ENCODE measurements at places on chromosomes 13 and 19.

DNA sequence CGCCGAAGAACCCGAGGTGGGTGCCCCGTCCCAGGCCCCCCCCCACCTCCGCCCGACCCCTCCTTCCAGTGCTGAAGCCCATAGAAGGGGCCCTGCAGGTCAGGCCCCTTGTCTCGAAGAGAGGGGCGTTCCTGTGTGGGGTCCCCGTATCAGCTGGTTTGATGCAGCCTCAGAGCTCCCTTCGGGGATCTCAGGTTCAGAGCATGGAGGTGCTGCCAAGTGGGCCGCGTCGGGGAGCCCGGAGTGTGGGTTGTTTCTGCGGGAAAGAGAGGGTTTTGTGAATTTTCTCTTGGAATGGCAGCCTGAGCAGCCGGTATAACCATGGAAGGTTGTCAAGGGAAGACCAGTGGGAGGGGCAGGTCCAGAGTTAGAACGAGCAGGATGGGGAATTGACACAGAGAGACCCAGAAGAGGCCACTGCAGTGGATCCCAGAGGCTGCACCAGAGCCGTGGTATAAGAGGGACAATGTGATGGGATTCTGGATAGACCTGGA, 384 bp downstream of the TRAPPC2B start:
- DNase-seq = no peak
- peaks cover 16% of the 10 kb centered on the region for H3K36me3 ChIP-seq
- peaks cover 11% of the 10 kb centered on the region for H3K4me1 ChIP-seq
- peak overlapping the region; percentile 99 for H3K27ac ChIP-seq
- no peaks in the 10 kb centered on the region for H3K27me3 ChIP-seq
- peak overlapping the region; percentile 92 for H3K4me3 ChIP-seq

DNA sequence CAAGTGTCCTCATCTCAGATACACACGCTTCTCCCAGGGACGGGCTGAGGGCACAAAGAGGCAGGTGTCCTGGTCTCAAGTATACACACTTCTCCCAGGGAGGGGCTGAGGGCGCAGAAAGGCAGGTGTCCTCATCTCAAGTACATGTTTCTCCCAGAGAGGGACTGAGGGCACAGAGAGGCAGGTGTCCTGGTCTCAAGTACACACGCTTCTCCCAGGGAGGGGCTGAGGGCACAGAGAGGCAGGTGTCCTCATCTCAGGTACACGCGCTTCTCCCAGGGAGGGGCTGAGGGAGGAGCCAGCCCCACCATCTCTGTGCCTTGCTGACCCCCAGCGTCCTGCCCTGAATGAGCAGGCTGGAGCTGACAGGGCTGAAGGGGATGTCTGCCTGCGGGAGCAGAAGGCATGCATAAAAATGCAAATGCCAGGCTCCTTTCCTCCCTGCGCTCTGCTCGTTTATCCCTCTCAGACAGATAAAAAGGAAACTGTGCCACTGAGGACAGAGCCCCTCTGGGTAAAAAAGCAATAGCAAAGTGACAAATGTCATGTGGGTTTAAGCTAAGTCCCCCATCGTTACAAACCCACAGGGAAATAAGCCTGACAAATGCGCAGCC, 96.1 kb upstream of the UQCRFS1 start:
- no peak for DNase-seq
- H3K27me3 ChIP-seq = peaks cover 64% of the 10 kb centered on the region
- no peaks in the 10 kb centered on the region for H3K36me3 ChIP-seq
- no peak overlapping the region for H3K27ac ChIP-seq
- H3K4me3 ChIP-seq = no peak overlapping the region

- H3K4me1 ChIP-seq = no peaks in the 10 kb centered on the region
- H3K27me3 ChIP-seq = peaks cover 61% of the 10 kb centered on the region
- H3K36me3 ChIP-seq = no peaks in the 10 kb centered on the region
- H3K27ac ChIP-seq = peak overlapping the region; percentile 62
- DNase-seq = no peak
- H3K4me3 ChIP-seq = no peak overlapping the region
These were observed 2.2 kb downstream of the FCER2 start for GRCh38 chr19:7699417-7700401.

DNA sequence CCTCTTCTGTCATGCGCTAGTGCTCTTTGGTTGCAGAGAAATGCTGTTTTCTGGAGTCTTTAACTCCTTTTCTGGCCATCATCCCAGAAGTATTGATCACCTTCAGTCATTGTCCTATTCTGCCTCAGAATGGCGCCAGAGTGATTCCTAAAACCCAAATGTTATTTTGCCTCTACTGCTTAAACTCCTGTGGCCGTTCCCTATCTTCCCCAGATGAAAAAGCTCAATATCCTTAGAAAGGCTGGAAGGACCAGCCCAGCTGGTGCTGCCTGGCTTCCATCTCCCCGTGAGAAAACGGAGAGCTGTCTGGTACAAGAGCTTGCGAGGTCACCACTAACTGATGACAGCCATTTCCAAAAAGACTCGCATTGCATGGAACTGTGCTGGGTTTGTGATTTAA, 179.1 kb downstream of the RBM26 start:
- H3K27me3 ChIP-seq = peaks cover 6% of the 10 kb centered on the region
- H3K4me3 ChIP-seq = no peak overlapping the region
- H3K4me1 ChIP-seq = peaks cover 4% of the 10 kb centered on the region
- H3K27ac ChIP-seq = no peak overlapping the region

- no peak for DNase-seq
- H3K36me3 ChIP-seq = peaks cover 2% of the 10 kb centered on the region
- peaks cover 6% of the 10 kb centered on the region for H3K4me1 ChIP-seq
- H3K4me3 ChIP-seq = no peak overlapping the region
These were observed 129.1 kb downstream of the TM9SF2 start for GRCh38 chr13:99630269-99630898.

DNA sequence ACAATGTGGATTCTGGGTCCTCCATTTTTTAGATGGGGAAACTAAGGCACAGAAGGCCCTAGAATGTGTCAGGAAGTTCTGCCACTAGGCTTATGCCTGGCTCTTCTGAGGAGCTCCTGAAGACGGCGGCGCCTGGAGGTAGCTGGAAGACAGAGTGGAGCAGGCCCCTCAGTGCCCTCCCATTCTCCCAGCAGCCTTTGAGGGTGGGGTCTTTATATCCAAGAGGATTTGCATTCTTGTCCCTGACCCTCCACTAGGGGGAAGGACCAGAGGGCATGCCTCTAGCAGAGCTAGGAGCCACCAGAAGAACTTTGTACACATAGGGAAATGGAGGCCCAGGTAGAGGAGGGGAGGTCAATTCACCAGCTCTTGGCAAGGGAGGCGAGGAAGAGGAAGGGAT, 9.4 kb downstream of the CELF5 start:
- H3K36me3 ChIP-seq = no peaks in the 10 kb centered on the region
- H3K27ac ChIP-seq = no peak overlapping the region
- peaks cover 24% of the 10 kb centered on the region for H3K27me3 ChIP-seq
- no peak overlapping the region for H3K4me3 ChIP-seq
- H3K4me1 ChIP-seq = no peaks in the 10 kb centered on the region

- H3K36me3 ChIP-seq = no peaks in the 10 kb centered on the region
- no peak for DNase-seq
- H3K27ac ChIP-seq = no peak overlapping the region
- H3K27me3 ChIP-seq = peaks cover 3% of the 10 kb centered on the region
- H3K4me3 ChIP-seq = no peak overlapping the region
These were observed 11.5 kb downstream of the FAM187B start for GRCh38 chr19:35216833-35217648.

DNA sequence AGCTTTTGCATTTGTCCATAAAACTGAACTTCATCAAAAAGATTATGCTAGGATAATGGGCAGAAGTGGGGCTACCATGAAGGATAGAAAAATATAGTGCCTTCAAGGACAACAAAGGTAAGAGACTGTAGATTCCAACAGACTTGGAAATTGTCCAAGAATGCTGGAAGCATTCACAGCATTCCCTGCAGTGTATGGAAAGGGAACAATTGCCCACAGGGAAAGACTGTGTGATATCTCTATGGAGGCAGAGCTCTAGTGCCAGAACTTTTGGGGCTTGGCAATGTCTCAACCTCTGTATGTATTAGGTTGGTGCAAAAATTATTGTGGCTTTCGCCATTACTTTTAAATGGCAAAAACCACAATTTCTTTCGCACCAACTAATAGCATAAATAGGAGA, 1598.8 kb upstream of the MIR17HG start:
- no peak for DNase-seq
- H3K27ac ChIP-seq = no peak overlapping the region
- H3K4me1 ChIP-seq = peaks cover 7% of the 10 kb centered on the region
- no peak overlapping the region for H3K4me3 ChIP-seq
- H3K36me3 ChIP-seq = no peaks in the 10 kb centered on the region

DNA sequence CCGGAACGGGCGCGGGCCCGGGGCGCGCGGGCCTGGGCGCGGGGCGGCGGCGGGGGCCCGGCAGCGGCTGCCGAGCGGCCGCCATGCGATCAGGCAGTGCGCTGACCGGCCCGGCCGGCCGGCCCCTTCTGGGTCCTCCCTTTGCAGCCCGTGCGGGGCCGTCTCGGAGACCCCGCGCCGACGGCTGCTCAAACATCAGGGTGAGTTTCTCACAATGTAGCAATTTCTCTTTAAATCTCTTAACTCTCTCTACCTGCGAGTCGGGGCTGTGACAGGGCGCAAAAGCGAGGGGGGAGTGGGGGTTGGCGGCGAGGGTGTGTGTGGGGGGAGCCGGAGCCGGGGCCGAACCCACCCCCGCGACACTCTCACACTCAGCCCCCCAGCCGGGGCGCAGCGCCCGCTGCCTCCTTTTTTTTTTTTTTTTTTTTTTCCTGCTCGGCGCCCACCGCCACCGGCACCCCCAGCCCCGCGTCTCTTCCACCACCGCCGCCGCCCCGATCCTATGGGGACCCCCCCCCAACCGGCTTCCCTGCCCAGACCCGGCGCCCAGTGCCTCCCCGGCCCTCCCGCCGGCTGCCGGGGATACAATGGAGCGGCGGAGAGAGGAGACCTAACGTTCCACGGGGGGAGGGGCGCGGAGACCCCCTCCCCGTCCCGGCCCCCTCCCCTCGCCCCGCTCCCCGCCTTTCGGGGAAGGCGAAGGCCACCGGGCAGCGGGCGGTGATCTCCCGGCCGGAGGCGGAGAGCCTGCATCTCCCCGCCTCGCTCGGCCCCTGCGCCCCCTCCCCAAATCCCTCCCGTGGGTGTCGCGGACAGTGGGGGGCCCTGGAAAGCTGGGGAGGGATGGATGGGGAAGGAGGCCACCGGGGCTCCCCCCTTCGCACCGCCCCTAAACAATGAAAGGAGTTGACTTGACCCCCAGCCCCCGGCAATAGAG, at the start of gene BICRA:
BICRA (plus strand) TSS at position 166 of the 937 bp plus-strand sequence. CDS start 64,441 bp downstream, outside the sequence.
- H3K27ac ChIP-seq = peak within 1 kb of the TSS; percentile 98
- H3K36me3 ChIP-seq = peaks cover 1% of the 10 kb centered on the region
- H3K4me3 ChIP-seq = peak within 1 kb of the TSS; percentile 91
- H3K27me3 ChIP-seq = no peaks in the 10 kb centered on the region
- peak; percentile 77 for DNase-seq

DNA sequence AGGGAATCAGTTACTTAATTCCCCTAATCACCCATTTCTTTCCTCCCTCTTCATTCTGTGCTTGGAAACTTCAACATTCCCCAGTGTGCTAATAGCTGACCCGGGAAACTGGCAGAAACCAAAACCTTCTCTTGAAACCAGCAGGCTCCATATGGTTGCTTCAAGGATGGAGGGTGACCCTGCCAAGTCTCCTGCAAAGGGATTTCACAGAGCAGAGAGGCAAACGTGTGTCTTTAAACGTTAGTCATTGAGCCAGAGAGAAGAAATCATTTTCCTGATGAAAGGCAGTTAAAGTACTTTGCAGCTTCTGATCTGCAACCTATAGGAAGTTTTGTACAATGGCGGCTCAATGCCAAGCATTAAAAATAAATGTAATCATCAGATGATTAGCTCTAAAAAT, 220.9 kb downstream of the POU4F1 start:
- H3K27ac ChIP-seq = no peak overlapping the region
- no peak overlapping the region for H3K4me3 ChIP-seq
- H3K27me3 ChIP-seq = peaks cover 2% of the 10 kb centered on the region

- H3K27me3 ChIP-seq = no peaks in the 10 kb centered on the region
- H3K4me3 ChIP-seq = no peak overlapping the region
- H3K4me1 ChIP-seq = peaks cover 3% of the 10 kb centered on the region
These were observed 17.1 kb downstream of the RCBTB2 start for GRCh38 chr13:48515732-48516131.

- H3K27me3 ChIP-seq = no peaks in the 10 kb centered on the region
- H3K27ac ChIP-seq = no peak overlapping the region
- no peak for DNase-seq
- peaks cover 4% of the 10 kb centered on the region for H3K4me1 ChIP-seq
These were observed 171.9 kb downstream of the TBC1D4 start for GRCh38 chr13:75309981-75310580.

GRCh38 chr19:2421581-2422306, 5.6 kb downstream of the TIMM13 start:
- no peaks in the 10 kb centered on the region for H3K27me3 ChIP-seq
- peaks cover 2% of the 10 kb centered on the region for H3K4me1 ChIP-seq
- H3K36me3 ChIP-seq = peaks cover 3% of the 10 kb centered on the region
- no peak for DNase-seq
- H3K4me3 ChIP-seq = no peak overlapping the region

- no peak for DNase-seq
- peaks cover 74% of the 10 kb centered on the region for H3K36me3 ChIP-seq
- H3K27me3 ChIP-seq = no peaks in the 10 kb centered on the region
- peak overlapping the region; percentile 77 for H3K27ac ChIP-seq
- H3K4me3 ChIP-seq = no peak overlapping the region
These were observed 32.5 kb downstream of the ZNF567 start for GRCh38 chr19:36719687-36720556.

DNA sequence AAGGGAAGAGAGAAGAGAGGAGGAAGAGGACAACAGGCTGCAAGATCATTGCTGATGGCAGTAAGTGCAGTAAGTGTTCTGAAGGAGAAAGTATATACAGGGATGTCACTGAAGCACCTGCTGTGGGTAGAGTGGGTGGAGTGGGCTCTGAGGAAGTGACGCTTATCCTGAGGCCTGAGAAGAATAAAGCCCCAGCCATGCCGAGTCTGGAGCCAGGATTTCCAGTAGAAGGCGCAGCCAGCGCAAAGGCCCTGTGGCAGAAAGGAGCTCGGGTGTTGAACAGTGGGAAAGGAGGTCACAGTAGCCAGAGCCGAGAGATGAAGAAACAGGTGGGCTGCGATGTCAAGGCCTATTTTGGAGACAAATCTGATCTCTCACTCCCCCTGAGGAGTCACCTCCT, 31.8 kb upstream of the ADGRE5 start:
- H3K4me1 ChIP-seq = peaks cover 4% of the 10 kb centered on the region
- peaks cover 11% of the 10 kb centered on the region for H3K27me3 ChIP-seq
- no peak for DNase-seq
- H3K27ac ChIP-seq = no peak overlapping the region
- no peak overlapping the region for H3K4me3 ChIP-seq
